ENCODE measurements at places on chromosomes 2 and 18. TPM values are rescaled to one million over a fixed set of nuclear protein-coding genes. Genes with fewer than 3 reads are reported as not detected.

GRCh38 chr2:88632569-88632968, 5.3 kb upstream of the EIF2AK3 start:
- no peak overlapping the region for H3K4me3 ChIP-seq
- no peaks in the 10 kb centered on the region for H3K4me1 ChIP-seq
- H3K27me3 ChIP-seq, result no peaks in the 10 kb centered on the region
- H3K36me3 ChIP-seq, result no peaks in the 10 kb centered on the region

GRCh38 chr2:23826040-23826439, 100.9 kb downstream of the ATAD2B start:
- no peak for DNase-seq
- no peak overlapping the region for H3K4me3 ChIP-seq
- no peak overlapping the region for H3K27ac ChIP-seq
- H3K27me3 ChIP-seq, result no peaks in the 10 kb centered on the region
- peaks cover 28% of the 10 kb centered on the region for H3K36me3 ChIP-seq

DNA sequence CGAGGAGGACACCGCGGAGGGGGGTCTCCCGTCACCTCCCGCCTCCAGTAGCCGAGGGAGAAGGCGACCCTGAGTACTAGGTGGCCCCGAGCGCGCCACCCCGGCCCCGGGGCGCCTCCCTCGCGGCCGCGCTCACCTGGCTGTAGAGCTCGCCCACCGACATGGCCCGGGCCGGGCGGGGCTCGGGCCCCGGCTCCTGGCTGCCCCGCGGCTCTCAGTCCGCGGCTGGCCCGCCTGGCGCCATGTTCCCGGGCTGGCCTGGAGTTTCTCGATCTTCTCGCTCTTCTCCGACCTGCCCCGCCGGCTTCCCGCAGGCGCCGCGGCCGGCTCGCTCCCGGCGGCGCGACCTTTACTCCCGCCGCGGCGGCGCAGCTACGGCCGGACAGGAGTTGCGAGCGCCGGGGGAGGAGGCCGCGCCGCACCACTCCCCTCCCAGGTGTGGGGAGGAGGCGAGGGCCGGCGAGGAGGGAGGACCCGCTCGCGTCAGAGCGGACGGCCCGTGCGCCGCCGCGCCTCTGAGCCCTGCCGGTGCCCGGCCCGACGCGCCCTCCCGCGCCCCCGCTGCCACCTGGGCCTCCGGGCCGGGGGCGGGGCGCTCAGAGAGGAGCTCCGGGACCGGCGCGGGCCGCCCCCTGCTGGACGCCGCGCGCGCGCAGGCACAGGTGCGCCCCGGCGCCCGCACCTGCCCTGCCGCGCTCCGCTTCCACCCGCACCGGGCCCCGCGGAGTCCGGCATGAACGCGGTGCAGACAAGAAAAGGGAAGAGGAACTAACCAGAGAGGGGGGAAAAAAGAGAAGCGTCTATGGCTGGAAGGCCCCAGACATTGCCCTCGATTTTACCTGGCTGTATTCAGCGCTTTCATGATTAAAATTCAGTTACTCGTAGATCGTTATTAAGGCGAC, at the start of gene MYO5B:
TSS of gene MYO5B (minus strand) at position 517 of the 902 bp plus-strand sequence. CDS start at position 163, 354 bp downstream.
- H3K27me3 ChIP-seq, result peaks cover 41% of the 10 kb centered on the region
- no peaks in the 10 kb centered on the region for H3K36me3 ChIP-seq
- H3K4me1 ChIP-seq, result no peaks in the 10 kb centered on the region
- H3K4me3 ChIP-seq, result peak within 1 kb of the TSS; percentile 38
- DNase-seq, result no peak

CFC1 gene
- not detected for total RNA-seq
